ENCODE measurements at places on chromosomes 5 and 9.
A peak's percentile ranks its signal among the peaks of the same experiment; 100 is the strongest.

DNA sequence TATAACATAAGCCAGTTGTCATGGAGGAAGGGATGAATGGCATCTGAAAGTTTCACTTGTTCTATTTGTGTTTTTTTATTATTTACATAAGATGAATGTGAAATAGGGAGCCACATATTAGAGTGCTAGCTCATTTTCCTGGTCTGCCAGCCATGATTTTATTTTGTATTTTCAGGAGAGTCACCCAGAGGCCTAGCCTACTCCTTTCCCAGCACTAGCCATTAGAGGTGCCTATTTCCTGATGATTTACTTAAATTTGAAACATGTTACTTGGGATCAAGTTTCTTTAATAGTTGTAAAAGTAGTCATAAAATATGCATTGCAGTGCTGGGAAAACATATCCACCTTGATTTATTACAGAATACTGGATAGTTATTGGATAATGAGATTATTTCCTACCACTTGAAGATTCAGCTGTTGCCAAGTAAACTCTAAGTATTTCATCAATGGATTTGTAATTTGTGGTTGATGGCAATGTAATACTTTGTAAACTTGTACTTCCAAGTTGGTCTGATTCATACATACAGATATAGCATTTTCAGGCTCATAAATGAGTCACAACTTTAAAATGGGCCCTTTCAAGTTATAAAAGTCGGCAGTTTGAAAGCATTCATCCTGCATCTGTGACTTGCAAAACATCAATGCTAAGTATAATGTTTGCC, 50.8 kb downstream of the KCNN2 start:
- DNase-seq = peak; percentile 94

DNA sequence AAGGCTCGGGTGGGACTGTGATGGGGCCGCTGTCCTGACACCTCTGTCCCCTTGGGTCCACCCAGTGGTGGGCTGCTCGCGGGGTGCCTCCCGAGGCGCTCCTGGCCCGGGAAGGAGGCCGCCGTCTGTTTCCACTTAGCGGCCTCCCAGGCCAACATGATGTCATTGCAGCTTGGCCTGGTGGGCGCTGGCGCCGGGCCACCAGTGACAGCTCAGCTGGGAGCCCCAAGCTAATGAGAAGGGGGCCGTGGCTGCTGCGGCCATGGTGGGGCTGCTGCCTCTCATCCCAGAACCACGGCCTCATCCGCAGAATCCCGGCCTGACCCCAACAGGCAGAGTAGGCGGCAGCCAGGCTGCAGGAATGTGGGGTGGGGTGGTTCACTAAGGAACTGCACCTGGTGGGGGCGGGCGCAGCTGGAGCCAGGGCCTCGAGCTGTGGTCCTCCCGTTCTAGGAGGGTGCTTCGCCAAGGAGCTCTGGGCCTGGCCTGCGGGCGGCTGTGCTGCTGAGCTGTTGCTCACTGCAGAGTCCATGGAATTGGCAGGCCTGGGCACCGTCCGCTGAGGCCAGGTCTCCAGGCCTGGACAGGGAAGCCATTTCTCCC, 123.5 kb upstream of the COL5A1 start:
- no peak for DNase-seq

GRCh38 chr5:153629027-153629895, 138.8 kb downstream of the GRIA1 start:
- DNase-seq = peak; percentile 99

GRCh38 chr9:119126040-119126439, 243.2 kb downstream of the BRINP1 start:
- DNase-seq = no peak

DNA sequence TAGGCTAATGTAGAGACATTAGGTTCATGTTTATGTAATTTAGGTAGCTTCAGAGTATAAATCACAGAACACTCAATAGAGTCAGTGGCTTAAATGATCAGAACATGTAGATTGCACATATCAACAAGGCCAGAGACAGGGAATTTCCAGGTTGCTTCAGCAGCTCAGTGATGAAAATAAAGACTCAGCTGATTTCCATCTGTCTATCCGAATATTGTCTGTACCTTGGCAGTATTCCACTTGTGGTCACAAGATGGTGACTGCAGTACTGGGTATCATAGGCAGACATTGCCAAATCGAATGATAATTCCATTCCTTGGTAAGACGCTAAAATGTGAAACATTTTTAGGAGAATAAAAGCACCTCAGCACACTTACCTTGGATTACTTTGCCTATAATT, 702.2 kb downstream of the MAT2B start:
- no peak for DNase-seq

GRCh38 chr9:132001567-132001966, 78.1 kb downstream of the MED27 start:
- no peak for DNase-seq

- no peak for DNase-seq
Measured at GRCh38 chr9:123662057-123662776, 267.7 kb downstream of the DENND1A start.

GRCh38 chr9:126114850-126115460, 211.7 kb upstream of the MVB12B start:
- DNase-seq = no peak

- DNase-seq = peak; percentile 79
Measured at GRCh38 chr5:138632900-138633489, 57.8 kb upstream of the HSPA9 start.

GRCh38 chr5:164256351-164256750, 750.9 kb downstream of the MAT2B start:
- DNase-seq = no peak

DNA sequence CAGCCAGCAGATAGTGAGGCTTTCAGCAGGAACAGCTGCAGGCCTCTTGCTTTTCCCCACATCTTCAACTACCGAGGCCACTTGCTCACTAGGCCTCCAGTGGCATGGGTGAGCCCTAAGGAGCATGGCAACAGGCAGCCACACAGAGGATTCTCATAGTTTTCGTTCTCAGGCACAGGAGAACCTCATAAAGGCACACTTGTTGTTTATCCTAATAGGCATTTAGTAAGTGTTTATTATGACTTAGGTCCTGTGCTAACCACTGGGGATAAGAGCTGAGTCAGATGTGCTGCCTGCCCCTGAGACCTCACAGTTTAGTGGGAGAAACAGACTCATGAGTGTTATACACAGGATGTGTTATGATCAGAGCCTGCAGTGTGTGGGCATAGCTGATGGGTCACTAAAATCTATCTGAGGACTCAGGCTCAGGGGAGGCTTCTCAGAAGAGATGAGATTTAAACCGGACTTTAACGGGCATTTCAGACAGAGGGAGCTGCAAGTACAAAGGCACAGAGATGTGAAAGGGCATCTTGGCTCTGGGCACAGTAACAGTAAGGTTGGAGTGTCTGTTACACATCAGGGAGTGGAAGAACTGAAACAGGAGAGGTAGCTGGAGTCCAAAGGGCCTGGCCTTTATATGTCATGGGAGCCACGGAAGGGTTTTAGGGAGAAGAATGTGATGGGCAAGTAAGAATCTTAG, 21.0 kb upstream of the HEMGN start:
- peak; percentile 83 for DNase-seq

- no peak for DNase-seq
Measured at GRCh38 chr9:6409811-6410210, 3.2 kb upstream of the UHRF2 start.

DNA sequence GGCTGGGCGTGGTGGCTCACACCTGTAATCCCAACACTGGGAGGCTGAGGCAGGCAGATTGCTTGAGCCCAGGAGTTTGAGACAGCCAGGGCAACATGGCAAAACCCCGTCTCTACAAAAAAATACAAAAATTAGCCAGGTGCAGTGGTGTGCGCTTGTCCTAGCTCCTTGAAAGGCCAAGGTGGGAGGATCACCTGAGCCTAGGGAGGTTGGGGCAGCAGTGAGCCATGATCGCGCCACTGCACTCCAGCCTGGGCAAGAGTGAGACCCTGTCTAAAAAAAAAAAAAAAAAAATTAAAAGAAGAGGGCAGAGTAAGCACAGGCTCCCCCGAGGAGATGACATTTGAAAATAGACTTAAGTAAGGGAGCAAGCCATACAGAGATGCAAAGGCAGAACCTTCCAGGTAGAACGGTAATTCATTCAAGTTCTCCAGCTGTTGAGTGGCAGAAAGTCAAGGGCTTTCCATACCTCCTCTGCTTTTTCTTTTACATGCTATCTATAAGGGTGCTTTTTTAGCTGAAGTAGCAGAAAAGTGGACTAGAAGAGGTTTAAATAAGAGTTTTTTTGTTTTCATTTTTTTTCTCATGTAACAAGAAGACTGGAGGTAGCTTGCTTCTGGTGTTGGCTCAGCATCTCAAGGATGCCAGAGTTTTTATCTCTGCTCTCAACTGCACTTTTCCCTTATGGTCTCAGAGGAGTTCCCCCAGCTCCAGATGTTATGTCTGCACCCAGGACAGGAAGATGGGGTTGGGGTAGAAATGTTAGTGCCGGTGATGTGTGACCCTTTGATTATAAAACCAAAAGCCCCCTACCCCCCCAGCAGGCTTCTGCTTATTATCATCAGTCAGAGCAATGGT, 40.8 kb downstream of the ERGIC1 start:
- DNase-seq = no peak

DNA sequence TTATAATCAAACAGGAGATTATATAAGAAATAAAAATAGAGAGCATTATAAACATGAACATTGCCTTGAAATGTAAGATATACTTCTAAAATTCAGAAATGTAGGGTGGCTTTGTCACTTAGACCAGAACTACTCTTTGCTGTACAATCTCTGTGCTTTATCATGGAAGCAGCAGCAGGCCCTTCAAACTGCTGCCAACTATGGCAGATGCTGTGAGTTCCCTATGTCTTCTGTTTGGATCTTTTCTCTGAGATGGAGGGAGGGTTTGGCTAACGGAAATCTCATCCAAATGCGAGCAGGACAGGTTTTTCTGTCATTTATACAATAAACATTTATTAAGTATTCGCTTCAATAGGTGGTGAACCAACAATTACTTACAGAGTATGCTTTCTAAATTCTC, 34.8 kb upstream of the RICTOR start:
- DNase-seq = no peak

DNA sequence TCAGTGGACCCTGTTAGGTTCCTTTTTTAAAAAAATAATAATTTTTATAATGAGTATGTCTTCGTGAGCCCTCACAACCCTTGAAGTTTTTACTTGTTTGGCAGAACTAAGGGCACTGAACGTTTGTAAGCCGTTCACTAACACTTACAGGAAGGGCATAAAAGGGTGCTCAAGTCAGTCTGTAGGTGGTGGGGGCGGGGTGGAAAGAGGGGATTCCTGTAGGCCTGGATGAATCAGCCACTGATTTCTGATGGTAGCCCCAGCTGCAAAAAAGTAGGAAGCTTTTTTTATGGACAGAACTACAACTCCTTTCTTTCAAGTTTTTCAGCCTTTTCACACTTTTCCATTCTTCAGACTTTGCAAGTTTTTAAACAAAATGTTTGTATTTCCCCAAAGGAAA, 35.8 kb downstream of the PIK3R1 start:
- peak; percentile 45 for DNase-seq

DNA sequence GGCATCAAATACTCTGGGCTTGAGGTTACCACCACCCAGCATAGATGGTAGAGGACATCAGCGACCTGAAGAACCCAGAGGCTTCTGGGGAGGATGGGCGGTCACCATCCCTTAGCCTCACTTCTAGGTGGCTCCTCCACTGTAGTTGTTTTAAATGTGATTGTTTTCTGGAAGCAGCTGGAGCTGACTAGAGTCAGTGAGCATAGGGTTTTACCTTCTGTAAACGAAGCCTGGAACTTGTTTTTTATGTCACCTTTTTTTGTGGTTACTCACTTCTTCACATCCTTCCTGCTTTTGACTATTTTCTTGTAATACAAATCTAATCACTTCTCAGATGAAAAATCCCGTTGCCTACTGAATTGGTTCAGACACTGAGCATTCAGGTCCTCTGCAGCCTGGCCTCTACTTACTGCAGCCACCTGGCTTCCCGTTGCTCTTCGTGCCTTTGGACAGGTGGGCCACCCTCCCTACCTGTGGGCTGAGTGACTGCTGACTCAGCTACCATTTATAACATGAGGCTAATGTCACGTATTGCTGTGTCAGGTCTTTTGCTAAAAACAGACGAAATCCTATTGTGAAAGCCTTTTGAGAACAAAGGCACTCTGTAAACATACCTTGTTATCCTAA, 167.8 kb downstream of the MAN2A1 start:
- DNase-seq = no peak

- peak; percentile 75 for DNase-seq
Measured at GRCh38 chr9:27126670-27127069, 17.6 kb downstream of the TEK start.

DNA sequence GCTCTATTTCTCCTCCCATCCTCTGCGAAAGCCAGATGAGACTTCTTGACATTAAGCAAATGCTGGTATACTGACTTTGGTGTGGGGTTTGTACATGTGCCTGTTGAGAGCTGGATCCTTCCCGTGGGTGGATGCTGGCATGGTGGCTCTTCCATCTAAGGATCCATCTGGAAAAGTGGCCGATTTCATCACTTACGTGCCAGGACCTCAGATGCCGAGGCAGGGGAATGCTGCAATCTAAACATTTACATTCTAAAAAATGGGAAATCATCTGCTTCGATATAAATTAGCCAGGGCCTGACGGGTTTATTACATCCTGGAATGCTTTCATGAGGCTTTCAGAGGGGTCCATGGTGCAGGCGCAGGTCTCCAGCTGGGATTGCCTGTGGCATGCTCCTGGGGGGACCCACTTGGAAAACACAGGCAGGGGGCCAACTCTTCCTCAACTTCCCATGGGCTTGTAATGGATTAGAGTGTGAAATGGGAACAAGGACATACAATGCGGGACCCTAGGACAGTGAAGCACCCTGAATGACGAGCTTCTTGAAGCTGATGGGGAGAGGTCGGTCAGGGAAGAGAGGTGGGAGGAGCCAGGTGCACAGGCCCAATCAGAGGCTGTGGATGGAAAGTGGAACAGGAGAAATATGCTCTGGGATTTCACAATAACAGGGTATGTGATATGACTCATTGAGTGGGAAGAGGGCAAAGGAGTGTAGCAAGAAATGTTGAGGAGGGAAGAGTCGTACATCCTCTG, 105.5 kb upstream of the PITX1 start:
- peak; percentile 98 for DNase-seq

DNA sequence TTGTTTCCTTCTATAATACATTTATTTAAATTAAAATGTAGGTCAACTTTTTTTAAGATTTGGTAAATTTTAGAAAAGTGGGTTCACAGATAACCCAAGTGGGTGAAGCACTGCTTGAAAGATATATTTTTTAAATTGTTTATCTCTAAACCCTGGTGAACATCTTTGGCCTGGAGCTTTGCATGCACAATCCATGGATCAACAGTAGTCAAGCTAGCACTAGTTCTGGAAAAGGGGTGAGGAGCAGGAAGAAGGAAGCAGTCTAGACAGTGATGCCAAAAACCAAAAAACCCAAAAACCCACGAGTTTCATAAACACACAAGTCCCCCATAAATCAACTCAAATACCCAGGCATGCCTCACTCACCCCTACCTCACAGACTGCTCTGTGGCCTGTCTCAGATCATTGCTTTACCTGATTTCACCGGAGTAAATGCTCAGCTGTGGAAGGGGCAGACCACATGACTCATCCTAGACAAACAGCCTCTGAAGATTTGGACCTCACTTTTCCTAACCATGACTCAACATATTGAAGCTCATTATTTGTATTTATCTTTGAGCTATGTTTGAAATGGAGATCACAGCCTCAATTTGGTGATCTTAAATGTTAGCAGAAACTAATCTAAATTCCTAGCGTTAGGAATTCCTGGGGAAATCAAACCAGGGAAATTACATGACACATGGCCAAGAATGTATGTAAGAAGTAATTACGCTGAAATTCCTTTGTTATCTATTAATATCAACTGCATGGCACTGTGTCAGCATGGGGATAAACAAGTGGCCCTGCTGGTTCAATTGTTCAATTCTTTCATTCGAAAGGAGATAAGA, 149.6 kb downstream of the ZNF608 start:
- peak; percentile 80 for DNase-seq

- peak; percentile 47 for DNase-seq
Measured at GRCh38 chr5:10351199-10351905, 2.1 kb upstream of the MARCHF6 start.

All from mesenchymal stem cell (in vitro differentiated cells and primary cell).